ENCODE measurements at places on chromosomes 7 and 10.

- DNase-seq = peak; percentile 4
These were observed 179.1 kb downstream of the PRKCQ start for GRCh38 chr10:6400821-6401465.

DNA sequence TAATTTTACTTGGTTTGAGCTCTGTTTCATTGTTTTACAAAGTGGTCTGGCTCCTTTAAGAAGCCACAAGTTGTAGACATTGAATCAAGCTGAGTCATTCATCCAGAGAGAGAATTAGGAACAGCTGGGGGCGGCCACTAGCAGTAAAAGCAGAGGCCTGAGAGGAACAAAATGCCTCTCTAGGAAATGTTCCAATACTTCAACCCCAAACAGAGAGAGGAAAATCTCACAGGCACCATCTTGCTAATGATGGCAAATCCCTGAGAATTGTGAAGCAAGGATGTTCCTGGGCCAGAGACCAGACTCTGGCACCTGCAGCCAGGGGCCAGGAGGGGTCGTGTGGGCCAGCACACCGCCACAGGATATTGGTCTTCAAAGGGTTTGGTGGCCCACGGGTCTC lies 26.5 kb upstream of the TRIL start:
- peak; percentile 61 for DNase-seq

DNA sequence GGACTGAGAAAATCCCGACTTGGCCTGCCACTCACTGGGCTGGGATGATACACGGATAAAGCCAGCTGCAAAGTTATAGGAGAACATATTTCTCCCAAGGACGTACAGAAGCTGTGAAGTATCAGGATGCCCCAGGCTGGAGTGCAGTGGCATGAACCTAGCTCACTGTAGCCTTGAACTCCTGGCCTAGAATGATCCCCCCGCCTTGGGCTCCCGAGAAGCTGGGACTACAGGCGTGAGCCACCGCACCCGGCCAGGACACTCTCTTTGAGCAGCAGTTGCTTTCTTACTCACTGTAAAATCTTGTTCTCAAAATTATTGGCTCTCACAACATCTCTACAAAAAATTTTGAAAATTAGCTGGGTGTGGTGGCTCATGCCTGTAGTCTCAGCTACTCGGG lies 50.4 kb downstream of the CLEC2L start:
- no peak for DNase-seq

- no peak for DNase-seq
These were observed 213.5 kb upstream of the TMEM229A start for GRCh38 chr7:124246262-124246863.

- no peak for DNase-seq
These were observed 16.4 kb upstream of the C10orf105 start for GRCh38 chr10:71735709-71736569.

GRCh38 chr10:127279334-127279774 lies 83.0 kb upstream of the INSYN2A start:
- no peak for DNase-seq

GRCh38 chr7:132509643-132510042 lies 66.6 kb downstream of the PLXNA4 start:
- DNase-seq = no peak

DNA sequence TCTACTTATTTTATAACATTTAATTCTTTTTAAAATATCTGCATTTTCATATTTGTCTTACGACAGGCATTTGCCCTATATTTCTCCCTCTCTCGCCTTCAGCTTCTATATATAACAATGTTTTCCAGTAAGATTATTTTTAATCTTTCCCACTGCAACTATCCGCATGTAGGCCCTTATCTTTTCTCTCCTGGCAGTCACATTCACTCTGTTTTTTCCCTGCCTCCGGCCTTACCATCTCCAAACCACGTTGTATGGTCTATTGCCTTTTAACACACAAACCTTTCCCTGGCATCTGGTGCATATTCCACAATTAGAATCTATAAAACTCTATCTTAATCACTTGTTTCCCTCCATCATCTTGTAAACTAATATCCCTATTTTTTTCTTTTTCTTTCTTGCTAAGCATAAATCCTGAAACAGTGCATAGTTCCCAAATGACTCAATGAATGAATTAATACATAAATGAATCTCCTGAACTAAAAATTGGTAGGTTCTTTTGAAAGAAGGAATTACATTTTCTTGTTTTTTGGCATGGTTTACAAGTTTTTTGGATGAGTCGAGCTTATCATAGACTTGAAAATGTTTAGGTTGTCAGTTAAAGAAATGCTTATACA lies 173.2 kb downstream of the SEMA3A start:
- peak; percentile 9 for DNase-seq

GRCh38 chr10:274866-275265 lies 139.6 kb downstream of the ZMYND11 start:
- DNase-seq = no peak

- DNase-seq = no peak
These were observed 69.2 kb downstream of the PHYHIPL start for GRCh38 chr10:59245686-59246085.

- no peak for DNase-seq
These were observed 153.7 kb downstream of the DNAJB9 start for GRCh38 chr7:108723381-108723814.

- peak; percentile 78 for DNase-seq
These were observed 94.3 kb upstream of the AGBL3 start for GRCh38 chr7:134891696-134892678.

GRCh38 chr10:3424111-3424851 lies 251.7 kb upstream of the PITRM1 start:
- DNase-seq = no peak

DNA sequence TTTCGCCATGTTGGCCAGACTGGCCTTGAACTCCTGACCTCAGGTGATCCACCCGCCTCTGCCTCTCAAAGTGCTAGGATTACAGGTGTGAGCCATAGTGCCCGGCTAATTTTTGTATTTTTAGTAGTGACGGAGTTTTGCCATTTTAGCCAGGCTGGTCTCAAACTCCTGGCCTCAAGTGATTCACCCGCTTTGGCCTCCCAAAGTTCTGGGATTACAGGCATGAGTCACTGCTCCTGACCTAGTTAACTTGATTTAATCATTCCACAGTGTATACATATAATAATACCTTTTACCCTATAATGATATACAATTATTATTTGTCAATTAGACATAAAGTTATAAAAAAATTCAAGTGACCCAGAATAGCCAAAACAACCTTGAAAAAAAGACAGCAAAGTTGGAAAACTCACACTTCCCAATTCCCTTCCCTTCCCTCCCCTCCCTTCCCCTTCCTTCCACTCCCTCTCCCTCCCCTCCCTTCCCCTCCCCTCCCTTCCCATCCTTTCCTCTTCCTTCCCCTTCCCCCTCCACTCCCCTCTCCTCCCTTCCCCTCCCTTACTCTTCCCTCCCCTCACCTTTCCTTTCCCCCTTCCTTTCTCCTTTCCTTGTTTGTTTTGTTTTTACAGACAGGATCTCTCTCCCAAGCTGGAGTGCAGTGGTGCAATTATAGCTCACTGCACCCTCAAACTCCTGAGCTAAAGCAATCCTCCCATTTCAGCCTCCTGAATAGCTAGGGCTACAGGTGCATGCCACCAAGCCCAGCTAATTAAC lies 14.8 kb upstream of the ZMIZ2 start:
- DNase-seq = peak; percentile 56

GRCh38 chr7:159177284-159177953 lies 32.8 kb upstream of the VIPR2 start:
- no peak for DNase-seq

DNA sequence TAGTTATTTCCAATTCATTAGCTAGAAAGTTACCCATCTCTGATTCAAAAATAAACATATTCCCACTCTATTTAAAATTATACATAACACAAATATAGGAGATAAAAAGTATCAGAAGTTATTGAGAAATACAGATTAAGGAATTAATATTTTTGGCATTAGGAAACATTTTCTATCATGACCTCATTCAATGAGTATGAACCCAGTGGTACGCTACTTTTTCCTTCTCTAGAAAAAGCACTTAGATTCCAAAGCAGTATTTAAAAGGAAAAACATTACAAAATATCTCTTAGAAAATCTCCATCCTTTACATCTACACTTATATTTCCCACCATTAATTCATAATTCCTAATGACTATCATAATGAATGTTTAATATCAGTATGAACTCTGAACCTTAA lies 240.6 kb upstream of the GNAI1 start:
- DNase-seq = no peak

DNA sequence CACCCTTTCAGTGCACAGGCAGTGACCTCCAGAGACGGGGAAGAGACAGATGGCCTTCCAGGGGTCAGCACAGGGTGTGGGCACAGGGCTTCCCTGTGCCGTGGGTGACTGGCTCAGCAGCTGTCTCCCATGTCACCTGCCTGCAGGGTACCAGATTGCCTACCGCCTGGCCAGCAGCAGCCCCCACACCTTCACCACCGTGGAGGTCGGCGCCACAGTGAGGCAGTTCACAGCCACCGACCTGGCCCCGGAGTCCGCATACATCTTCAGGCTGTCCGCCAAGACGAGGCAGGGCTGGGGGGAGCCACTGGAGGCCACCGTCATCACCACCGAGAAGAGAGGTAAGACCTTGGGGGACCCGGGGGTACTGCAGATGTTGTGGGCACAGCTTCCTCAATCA lies 536.5 kb upstream of the FOXK1 start:
- DNase-seq = no peak

- DNase-seq = peak; percentile 64
These were observed 4.6 kb downstream of the LFNG start for GRCh38 chr7:2523941-2524807.

DNA sequence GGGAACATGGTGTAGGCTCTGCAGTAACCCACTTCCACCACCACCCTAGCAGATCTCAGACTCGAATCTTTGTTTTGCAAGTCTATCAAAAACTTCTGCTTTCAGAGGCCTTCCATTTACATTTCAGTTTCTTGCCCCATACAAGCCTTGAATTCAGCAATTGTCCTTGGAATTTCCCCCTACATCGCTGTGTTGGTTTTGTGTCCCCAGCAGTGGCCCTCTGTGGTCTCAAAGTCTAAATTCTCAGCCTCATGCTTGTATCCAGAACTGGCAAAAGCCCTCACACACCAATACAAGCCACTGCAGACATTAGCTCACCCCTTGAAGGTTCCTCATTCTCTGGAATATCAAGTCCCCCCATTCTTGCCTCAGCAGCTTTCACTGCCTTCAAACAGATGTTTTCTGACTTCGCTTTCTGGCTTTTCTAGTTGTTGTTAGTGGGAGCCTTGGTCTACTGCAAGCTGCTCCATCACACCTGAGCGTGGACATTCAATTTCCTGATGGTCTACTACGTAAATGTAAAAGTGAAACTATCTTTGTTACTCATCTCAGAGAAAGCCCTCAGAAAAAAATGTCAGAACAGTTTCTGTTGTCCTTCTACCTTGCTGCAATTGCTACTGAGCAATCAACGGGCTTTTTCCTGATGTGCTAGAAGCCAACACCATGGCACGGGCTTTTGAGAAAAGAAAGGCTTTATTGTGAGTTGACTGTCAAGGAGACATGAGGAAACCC lies 1.8 kb upstream of the NUB1 start:
- DNase-seq = no peak

GRCh38 chr7:138008588-138009349 lies 6.9 kb upstream of the CREB3L2 start:
- DNase-seq = peak; percentile 76

DNA sequence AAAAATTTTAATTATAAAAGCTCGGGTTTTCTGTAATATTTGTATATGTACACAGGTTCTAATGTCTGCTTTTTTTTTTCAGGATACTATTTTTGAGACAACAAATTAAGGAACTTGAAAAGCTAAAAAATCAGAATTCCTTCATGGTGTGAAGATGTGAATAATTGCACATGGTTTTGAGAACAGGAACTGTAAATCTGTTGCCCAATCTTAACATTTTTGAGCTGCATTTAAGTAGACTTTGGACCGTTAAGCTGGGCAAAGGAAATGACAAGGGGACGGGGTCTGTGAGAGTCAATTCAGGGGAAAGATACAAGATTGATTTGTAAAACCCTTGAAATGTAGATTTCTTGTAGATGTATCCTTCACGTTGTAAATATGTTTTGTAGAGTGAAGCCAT lies 57.9 kb upstream of the BAMBI start:
- DNase-seq = no peak

- DNase-seq = no peak
These were observed 3.4 kb downstream of the TMEM209 start for GRCh38 chr7:130201796-130202195.

DNA sequence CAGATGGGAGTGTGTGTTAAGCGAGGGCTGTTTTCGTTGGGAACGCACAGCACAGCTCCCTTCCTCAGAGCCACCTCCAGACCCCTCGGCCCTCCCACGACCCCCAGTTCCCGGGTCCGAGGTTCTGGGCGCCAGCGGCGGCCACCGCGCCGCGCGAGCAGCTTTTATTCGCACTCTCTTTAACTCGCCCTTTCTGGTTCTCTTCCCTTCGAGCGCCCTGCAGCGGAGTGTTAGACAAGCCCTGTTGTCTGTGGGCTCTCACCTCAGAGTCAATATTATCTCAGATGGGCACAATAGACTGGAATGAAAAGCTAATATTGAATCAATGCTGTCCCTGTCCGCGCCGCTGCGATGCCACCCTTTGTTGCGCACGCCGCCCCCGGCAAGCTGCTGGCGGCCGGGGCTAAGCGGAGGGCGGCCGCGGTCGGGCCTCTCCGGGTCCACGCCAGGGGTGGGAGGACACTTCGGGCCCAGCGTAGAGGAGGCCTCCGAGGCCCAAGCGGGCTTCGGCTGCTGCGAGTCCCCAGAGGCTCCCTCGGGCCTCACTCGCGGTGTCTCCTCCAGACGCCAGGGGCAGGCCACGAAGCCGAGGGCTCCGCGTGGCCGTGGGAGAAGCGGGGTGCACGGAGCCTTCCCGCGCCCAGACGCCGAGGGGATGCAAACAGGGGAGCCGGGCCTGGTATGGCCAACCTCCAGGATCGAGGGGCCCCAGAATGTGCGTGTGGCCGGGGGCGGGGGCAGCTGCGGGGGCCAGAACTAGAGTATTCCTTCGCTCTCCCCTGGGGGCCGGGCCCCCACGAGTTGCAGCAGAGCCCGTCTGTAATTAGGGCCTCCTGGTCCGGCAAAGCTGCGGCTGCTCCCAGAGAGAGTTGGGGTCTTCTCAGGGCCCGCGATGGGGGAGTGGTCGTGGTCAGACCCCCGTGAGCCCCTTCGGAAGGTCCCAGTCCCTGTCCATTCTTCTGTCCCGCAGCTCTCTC lies 7.9 kb upstream of the EMX2 start:
- DNase-seq = no peak

- no peak for DNase-seq
These were observed 612.9 kb downstream of the SORCS1 start for GRCh38 chr10:106551501-106552062.

Data from ACHN (cell line).